HepG2 (cell line): ENCODE measurements at places on chromosomes 2 and 18. TPM values are rescaled to one million over a fixed set of nuclear protein-coding genes. Genes with fewer than 3 reads are reported as not detected.

Gene SOX11
- not detected in 2 replicates for polyA plus RNA-seq

GRCh38 chr2:28647682-28648081 lies 103.9 kb upstream of the PPP1CB start:
- no peak for DNase-seq

- DNase-seq: no peak
Observed at GRCh38 chr18:31667185-31667584, 17.2 kb downstream of the B4GALT6 start.

DNA sequence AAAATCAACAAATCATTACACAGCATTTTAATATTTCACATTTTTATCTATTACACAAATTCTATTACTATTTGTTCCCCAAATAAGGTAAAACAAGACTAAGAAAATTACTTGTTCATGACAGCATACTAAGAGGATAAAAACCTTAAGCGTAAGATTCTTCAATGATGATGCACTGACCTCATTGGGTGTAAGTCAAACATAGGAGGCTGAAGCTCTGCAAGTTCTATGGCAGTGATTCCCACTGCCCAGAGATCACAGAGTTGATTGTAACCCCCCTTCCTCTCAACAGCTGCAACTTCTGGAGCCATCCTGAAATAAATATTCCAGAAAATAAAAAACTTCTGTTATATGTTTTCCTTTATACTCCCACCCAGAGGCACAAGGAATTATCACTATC lies 82.2 kb upstream of the CDKL4 start:
- DNase-seq: no peak

- DNase-seq: no peak
Observed at GRCh38 chr2:98804736-98805135, 73.8 kb upstream of the MGAT4A start.
